ENCODE measurements at places on chromosomes 11 and 22.

DNA sequence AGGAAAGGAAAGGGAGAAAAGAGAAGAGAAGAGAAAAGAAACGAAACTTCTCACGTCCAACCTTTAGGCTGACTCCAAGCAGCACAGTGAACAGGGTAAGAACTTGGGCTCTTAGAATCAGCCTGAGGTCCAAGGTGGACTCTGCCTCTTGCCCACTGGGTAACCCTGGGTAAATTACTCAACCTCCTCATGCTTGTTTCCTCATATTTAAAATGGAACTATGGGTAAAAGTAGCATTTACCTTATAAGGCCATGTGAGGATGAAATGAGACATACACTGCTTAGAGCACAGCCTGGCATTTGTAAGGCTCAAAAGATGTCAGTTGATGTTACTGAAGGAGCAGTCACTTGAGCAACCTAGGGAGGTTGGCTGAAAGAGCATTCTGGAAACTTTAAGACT, 107.9 kb downstream of the C11orf58 start:
- DNase-seq: no peak

- no peak for DNase-seq
These were observed 203.7 kb downstream of the ARHGAP42 start for GRCh38 chr11:100890789-100891188.

DNA sequence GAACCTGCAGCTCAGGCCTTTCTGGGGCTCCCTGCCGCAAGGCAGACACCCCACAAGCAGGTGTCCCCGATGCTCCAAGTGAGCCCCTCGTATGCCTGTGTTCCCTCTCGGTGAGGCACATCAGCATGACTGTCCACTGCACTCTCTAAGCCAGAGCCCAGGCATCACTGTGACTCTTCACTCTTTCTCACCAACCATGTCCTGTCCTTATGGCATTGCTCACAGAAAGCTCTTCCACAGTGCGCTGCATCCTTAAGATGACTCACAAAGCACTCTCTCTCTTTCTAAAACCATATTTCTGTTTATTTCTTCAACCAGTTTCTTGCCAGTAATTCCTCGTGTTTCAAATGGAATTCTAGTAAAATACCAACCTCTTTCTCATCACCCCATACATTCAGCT, 18.1 kb downstream of the GAB4 start:
- no peak for DNase-seq

- no peak for DNase-seq
These were observed 13.0 kb downstream of the OR52K1 start for GRCh38 chr11:4495487-4495886.

DNA sequence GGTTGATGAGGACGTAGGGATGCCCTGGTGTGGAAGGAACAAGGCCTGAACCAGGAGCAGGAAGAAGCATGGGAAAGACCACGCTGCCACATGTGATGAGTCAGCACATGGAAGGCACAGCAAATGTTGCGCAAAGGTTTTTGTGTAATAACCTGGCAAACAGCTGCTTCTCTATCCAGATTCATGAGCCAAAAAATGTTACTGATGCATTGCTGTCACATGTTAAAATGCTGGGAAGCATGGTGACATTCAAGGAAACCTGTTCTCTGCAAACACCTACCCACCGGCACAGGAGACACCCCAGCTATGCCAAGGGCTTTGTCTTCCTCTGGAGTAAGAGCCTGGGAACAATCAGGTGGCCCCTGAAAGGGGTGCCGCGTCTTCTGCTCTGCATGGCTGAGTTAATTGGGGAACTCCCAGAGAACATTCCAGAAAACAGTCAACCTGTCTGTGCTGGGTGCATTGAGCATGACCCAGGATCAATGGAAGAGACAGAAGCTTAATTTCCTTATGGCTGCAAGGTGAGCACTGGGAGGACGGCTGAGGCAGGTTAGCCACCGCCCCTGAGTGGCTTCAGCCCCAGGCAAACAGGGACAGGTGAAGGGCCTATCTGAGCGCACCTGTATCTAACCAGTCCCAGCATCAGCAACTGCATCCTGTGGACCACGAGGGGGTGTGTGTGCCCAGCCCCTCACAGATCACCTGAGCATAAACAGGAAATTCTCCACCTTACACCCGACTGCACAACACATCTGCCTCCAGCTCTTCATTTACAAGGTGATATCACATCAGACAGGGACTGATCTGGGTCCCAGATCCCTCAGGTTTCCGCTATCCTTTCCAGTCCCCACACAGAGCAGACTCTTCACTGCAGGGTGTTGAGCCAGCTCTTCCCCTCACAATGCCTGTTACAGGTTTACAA, 108.4 kb downstream of the GGTLC2 start:
- no peak for DNase-seq

DNA sequence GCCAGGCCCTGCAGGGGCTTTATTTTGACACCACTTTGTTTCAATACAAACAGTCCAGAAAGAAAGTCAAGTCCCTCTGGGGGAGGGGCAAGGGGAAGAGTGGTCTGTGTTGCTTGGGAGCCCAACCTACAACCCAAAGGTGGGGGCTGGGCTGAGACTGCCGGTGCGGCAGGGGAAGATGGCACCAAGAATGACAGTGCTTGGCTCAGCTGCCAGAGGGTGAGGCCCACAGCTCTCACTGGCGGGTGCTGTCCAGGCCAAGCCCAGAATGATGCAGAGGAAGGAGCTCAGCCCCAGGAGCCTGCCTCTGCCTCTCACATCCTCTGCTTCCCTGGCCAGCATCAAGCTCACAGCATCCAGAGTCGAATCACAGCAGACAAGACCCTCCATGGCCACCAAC, 12.4 kb downstream of the ARFGAP2 start:
- DNase-seq: no peak

GRCh38 chr11:79122759-79123158, 318.1 kb downstream of the TENM4 start:
- DNase-seq: no peak

GRCh38 chr22:11613898-11614755, 3913.9 kb upstream of the OR11H1 start:
- no peak for DNase-seq

DNA sequence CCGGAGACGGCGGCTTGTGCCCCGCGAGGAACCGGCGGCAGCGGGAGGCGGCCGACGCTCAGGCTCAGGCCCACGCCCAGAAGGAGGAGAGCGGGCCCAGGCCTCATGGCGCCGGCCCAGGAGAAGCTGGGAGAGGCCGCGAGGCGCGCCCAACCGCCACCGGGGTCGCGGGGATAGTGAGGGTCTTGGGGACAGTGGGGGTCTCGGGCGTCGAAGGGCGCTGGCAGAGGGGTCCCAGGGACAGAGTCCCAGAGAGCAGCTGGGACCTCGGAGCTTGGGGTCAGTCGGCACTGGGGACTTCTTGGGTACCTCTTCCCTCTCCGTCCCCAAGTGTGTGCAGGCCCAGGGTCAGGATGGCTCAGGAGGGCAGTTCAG, at the start of gene PKDREJ:
Gene PKDREJ, minus strand, starts transcription at position 128 of the 375 bp plus-strand sequence. Its CDS starts 21 bp downstream, at position 107.
- no peak for DNase-seq

GRCh38 chr11:34637303-34637702, 16.4 kb downstream of the EHF start:
- DNase-seq: no peak

DNA sequence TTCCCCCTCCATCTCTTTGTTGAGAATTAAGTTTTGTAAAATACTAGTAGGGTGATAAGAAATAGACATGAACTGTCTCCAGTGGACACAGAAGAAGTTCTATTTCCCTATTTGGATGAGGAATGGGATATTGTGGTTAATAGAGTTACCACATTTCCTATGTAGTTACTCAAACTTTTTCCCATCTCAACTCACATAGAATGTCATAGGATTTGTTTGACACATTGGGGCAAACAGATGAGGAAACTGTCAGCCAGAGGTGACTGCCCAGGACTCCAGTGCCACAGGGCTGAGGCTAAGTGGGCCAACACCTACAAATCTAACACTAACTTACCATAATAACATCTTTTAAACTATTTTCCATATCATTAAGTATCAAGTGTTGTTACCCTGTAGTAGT, 58.3 kb downstream of the CCDC83 start:
- DNase-seq: no peak

- DNase-seq: no peak
These were observed 3.3 kb downstream of the RPS6KB2 start for GRCh38 chr11:67431346-67432249.

DNA sequence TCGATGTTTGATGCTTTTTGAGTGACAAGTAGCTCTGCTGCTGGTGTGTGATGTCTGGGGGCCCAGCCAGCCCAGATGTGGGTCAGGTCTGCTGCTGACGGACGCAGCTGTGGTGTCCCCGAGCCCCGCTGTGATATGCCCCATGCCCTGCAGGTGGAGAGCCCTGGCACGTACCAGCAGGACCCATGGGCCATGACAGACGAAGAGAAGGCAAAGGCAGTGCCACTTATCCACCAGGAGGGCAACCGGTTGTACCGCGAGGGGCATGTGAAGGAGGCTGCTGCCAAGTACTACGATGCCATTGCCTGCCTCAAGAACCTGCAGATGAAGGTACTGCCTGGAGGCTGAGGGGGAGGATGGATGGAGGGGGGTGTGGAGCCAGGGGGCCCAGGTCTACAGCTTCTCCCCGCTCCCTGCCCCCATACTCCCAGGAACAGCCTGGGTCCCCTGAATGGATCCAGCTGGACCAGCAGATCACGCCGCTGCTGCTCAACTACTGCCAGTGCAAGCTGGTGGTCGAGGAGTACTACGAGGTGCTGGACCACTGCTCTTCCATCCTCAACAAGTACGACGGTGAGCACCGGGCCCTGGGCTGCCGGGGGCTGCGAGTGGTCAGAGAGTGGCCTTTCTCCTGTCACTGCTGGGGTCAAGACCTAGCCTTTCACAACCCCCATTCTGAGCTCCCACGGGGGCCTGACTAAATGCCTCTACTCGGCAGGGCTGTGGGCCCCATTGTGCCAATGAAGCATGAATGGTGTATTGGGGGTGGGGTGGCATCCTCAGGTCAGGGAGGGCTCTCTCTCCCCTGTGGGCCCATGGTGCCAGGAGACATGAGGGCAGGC, 7.3 kb downstream of the AIP start:
- no peak for DNase-seq

- DNase-seq: no peak
These were observed 52.2 kb downstream of the BMAL1 start for GRCh38 chr11:13329670-13330356.

- no peak for DNase-seq
These were observed 444.2 kb downstream of the CNTN5 start for GRCh38 chr11:99464985-99465384.

DNA sequence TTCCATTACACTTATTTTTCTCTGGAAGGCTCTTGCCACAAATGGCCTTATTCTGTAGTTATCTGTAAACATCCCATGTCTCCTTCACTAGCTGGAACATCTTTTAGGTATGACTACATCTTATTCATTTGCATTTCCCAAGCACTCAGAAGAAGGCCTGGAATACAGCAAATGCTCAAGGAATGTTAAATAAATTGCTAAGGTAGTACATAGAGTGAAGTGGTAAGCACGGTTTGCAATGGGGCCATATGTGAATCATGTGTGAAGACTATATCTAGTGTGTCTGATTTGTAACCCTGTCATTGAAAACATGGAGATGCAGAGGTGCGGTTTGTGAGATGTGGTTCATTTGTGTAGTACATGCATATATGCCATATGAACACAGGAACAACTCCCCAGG, 33.5 kb downstream of the GDPD4 start:
- DNase-seq: no peak

DNA sequence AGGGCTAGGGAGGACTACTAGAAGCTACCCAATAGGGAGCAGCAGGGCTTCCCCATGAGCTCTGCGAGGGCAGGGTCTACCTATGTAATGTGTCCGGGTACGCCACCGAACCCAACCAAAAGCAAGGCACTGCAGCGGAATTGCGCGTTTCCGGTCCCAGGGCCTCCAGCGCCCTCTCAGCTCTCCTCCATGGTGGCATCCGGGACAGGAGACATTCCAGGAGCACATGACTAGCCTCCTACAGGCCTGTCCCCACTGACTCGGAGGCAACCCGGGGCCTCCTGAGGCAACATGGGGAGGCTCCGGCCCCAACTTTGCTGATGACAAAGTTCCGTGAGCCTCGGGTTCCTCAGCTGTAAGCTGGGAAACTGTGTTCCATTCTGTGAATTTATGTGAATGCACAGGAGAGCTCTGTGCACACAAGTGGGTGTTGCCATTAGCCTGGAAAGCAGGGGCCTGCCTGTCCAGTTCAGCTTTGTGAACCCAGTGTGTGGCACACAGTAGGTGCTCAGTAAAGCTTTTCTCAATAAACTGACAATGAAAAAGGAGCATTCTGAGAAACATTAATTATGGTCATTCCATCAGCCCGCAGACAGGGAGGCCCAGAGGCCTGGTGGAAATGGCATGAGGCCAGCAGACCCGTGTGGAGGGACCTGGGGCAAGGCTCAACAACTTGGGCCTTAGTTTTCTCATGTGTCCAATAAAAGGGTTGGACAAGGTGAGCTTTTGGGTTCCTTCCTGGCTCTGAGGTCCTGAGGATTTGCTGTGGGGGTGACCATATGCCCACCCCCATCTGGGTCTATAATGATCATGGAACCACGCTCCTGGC, 50.3 kb downstream of the CHRDL2 start:
- no peak for DNase-seq

GRCh38 chr22:37230673-37231405, 13.2 kb downstream of the RAC2 start:
- DNase-seq: peak; percentile 58

DNA sequence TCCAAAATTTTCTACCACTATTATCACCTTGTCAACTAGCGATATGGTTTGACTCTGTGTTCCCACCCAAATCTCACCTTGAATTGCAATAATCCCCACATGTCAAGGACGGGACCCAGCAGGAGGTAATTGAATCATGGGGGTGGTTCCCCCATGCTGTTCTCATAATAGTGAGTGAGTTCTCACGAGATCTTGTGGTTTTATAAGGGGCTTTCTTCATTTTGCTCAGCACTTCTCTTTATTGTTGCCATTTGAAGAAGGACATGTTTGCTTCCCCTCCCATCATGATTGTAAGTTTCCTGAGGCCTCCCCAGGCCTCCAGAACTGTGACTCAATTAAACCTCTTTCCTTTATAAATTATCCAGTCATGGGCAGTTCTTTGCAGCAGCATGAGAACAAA, 73.5 kb upstream of the ZC3H12C start:
- DNase-seq: no peak

- DNase-seq: no peak
These were observed 103.3 kb downstream of the LRRC32 start for GRCh38 chr11:76567261-76567660.

DNA sequence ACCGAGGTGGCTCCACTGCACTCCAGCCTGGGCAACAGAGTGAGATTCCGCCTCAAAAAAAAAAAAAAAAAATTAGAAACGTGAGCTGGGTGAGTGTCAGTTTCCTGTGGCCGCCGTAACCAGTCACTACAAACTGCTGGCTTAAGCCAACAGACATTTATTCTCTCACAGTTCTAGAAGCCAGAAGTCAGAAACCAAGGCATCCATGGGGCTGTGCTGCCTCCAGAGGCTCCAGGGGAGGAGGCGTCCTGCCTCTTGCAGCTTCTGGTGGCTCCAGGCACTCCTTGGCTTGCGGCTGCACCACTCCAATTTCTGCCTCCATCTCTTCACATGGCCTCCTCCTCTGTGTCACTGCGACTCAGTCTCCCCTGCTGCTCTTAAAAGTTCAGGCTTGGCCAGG, 11.1 kb upstream of the KIAA0930 start:
- DNase-seq: no peak

GRCh38 chr11:126088999-126089398, 26.3 kb upstream of the CDON start:
- DNase-seq: no peak
